Spleen (tissue), 13 donors: ENCODE measurements at places on chromosomes 4 and X. TPM values are rescaled to one million over a fixed set of nuclear protein-coding genes. Genes with fewer than 3 reads are reported as not detected.

MAGEA2 gene
- total RNA-seq = not detected

DNA sequence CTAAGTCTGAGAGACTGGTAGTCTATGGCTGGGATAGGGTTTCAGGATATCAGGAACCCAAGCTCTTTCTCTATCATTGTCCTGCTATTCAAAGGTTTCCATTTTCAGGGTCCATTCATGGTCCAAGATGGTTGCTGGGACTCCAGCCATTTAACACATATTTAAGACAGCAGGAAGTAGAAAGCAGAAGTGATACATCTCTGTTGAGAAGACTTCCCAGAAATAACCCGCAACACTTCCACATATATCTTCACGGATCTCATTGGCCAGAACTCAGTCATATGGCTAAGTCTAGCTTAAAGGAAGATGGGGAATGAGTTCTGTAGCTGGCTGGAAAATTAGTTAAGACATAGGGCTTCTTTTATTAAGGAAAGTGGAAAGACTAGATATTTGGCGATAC lies 23.8 kb downstream of the CTSO start:
- DNase-seq = no peak

- DNase-seq = no peak
These were observed 136.2 kb downstream of the SHROOM3 start for GRCh38 chr4:76571274-76571673.

- DNase-seq = peak; percentile 68
These were observed 23.7 kb upstream of the CPLX1 start for GRCh38 chr4:849478-850175.
